ENCODE measurements at places on chromosomes 13 and 19. TPM values are rescaled to one million over a fixed set of nuclear protein-coding genes. Genes with fewer than 3 reads are reported as not detected.

Gene IGFL1
- total RNA-seq: not detected

Gene TSHZ3
- 25.6 TPM for total RNA-seq

Gene EMP3
- 1.7 TPM for total RNA-seq

Gene CNMD
- total RNA-seq: 2.5 TPM

Gene LHB
- not detected for total RNA-seq

Gene ETV2
- total RNA-seq: not detected

Gene FPR3
- total RNA-seq: under 0.01 TPM
